ENCODE measurements at places on chromosomes 7 and 10.

DNA sequence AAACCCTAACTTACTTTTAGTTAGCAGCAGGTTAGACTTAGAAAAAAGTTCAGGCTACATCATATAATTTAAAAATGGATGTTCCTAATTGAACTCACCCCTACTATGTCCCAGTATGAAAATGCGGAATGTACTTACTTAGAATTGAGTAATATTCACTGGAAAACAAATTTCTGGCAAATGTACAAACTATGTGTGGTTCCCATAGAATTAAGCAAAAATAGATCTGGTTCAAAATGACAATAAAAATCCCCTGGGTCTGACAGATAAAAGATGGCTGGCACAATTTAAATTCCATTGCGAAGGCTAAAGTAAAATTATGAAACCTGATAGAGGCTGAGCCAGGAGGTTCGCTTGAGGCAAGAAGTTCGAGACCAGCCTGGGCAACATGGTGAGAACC lies 42.4 kb upstream of the PRKAR2B start:
- no peak for DNase-seq

DNA sequence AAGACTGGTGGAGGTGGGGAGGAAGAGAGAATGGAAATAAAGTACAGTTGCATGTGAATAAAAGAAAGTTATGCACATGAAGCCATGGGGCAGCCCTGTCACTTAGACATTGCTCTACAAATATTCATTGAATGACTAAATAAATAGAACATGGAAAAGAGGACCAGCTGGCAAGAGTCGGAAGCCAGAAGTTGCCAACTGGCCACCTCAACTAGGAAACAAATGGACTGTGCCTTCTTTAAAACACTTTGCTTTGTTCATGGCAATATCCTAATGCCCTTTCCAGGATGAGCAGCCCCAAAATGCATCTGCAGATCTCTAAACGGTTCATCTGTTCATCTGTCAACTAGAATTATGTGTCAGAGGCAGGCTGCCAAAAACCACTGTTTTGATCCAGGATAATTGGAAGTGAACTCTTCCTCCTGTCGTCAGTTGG lies 157.3 kb downstream of the NOC3L start:
- no peak for DNase-seq

- DNase-seq: peak; percentile 16
Observed at GRCh38 chr7:95246831-95247370, 77.4 kb downstream of the PON1 start.

DNA sequence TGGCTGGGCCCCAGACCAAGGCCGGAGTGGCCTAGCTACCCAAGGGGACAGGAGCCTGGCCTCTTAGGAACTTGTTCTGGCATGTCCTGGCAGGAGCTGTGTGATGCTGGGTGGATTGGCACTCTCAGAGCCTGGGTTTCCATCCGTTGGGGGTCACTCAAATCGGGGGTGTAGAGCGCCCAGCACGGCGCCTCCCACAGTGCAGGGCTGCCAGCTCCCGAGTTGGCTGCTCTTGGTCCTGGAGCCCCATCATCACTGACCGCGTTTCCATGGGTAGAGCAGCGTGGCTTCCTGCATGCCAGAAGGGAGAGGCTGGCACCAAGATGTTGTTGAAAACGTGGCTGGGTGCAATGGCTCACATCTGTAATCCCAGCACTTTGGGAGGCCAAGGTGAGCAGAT lies 70.3 kb downstream of the UNCX start:
- DNase-seq: no peak

DNA sequence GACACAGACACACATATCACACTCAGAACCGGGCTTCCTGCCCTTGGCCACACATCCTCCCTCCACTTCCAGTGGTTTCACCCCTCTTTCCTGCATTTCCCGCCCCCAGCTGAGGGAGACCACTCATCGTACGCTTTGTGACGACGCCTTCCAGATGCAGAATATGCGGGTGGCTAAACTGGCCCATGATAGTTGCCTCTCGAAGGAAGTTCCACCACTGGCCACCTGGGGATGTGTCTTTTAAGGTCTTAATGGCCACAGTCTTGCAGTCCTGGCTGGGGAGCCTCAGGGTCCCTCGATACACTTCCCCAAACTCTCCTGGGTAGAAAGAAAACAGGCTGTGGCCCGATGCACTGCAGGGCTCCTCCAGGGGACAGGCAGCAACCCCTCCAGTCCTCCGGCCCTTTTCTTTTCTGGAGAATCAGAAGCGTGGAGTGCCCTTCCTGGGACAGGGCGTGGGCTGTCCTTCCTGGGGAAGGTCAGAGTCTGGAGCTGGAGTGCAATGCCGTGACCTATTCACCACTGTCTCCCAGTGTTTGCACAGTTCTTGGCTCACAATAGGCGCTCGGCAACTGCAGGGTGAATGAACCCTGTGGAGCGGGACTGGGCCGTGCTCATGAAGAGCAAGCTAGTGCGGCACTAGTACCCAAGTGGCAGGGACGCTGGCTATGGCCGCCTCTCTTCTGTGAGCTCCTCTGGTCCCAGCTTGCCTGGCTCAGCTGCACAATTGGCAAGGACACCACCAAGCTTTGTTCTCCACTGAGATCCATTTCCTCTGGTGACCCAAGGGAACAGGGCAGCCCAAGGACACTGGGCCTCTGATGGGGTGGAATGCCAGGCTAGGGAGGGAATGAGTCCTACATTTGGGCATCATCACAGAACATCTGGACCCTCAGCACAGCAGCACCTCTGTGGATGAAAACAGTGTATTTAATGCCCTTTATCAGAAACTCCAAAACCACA lies 13.2 kb downstream of the EPHA1 start:
- DNase-seq: no peak

GRCh38 chr10:75782463-75783248 lies 351.2 kb downstream of the LRMDA start:
- no peak for DNase-seq

- DNase-seq: peak; percentile 54
Observed at GRCh38 chr10:43809211-43809930, 160.7 kb upstream of the ZNF32 start.

DNA sequence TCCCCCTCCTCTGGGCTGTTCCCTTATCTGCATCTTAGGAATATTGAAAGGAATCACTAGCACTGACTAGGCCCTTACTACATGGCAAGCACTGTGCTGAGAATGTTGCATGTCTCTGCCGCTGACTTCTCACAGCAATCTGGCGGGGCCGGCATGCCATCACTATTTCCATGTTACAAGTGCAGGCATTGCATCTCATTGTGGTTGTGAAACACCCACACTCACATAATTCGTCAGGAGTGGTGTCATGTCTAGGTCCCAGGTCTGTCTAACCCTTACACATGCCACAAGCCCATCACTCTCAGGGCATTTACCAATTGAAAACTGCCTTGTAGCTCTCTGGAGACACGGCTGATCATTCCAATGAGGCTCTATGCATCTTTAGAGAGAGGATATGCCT lies 8.5 kb upstream of the IL2RA start:
- DNase-seq: no peak

- DNase-seq: no peak
Observed at GRCh38 chr7:79452495-79453265, 787 bp downstream of the MAGI2 start.

- DNase-seq: no peak
Observed at GRCh38 chr7:11950281-11950680, 118.3 kb upstream of the THSD7A start.

- no peak for DNase-seq
Observed at GRCh38 chr10:7243873-7244272, 167.0 kb downstream of the SFMBT2 start.

- no peak for DNase-seq
Observed at GRCh38 chr7:35463176-35463700, 209.3 kb upstream of the TBX20 start.

Data from SJSA1 (cell line).